ENCODE measurements at places on chromosomes 11 and 22.

DNA sequence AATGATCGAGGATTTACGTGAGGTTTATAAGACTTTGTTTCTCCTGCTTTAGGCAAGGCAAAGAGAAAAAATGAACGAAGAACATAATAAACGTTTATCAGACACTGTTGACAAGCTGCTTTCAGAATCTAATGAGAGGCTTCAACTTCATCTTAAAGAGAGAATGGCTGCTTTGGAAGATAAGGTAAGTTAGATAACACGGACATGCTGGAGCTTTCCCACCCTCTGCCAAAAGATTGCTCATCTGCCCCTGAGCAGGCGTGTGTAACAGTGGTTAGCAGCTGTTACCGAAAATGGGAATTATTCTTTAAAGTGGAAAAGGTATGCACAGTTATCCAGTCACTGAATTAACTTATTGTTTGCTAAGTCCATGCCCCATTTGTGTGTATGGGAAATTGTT, 62.8 kb upstream of the CTTN start:
- DNase-seq, result no peak

- DNase-seq, result no peak
Measured at GRCh38 chr11:130139401-130139800, 20.2 kb upstream of the ST14 start.

DNA sequence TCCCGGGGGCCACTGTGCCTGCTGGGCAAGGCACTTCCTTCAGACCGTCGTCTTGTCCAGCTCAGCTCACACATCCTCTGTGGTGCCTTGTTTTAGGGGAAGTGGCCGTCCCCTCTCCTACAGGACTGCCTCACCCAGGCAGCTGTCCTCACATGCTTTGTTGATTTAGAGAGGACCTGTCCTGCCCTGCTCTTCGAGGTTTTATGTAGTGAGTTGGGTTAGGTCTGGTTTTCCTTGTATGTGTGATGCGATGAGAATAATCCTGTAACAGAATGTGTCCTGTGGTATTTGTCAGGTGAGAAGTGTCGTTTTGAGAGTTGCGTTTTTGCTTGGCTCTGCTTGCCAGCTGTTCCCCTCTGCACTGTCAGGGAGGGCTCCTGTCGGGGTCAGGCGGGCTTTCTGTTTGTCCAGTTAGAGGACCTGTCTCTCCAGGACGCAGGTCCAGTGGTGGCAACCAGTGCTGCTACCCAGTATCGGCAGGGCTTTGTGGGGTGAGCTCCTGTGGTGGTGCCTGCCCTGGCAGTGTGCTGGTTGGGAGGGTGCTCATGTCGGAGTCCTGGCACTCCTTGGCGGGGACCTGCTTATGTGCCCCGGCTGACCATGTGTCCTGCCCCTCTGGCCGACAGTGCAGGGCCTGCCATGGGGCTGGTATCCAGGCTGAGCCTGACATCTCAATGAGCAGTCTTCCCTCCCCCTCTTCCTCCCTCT, 41.3 kb downstream of the MUC6 start:
- DNase-seq, result no peak

- DNase-seq, result no peak
Measured at GRCh38 chr22:23497016-23497885, 82.8 kb downstream of the IGLL1 start.

- peak; percentile 53 for DNase-seq
Measured at GRCh38 chr11:27912916-27913315, 195.0 kb downstream of the KIF18A start.

DNA sequence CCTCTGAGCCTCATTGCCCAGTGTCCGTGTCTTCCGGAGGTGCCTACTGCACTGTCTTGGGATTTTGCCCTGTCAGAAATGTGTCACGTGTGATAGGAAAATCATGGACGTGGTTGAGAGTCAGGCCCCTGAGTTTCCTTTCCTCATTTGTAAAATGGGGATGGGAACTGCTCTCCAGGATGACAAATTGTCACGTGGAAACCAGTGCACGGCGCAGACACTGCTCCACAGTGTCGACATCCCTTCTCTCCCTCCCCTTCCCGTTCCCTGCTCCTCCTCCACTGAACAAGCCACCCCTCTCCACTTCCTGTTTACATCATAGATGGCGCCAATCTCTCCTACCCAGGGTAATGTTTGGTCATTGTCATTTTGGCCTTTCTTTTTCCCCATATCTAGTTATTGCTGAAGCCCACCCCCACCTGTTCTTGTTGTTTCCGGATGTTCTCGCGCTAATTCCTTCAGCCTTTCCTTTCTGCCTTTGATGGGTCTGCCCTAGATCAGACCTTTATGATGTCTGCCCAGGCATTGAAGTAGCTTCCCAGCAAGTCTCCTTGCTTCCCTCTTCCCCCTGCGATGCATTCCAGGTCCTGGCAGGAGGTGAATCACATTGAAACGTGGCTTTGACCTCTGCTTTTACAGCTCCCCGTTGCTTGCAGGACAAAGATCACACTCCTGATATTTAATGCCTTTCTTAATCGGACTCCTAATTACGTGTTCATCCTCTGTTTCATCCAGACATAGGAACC, 91.8 kb downstream of the TBC1D22A start:
- DNase-seq, result no peak

GRCh38 chr22:25849522-25849921, 107.5 kb downstream of the MYO18B start:
- no peak for DNase-seq

DNA sequence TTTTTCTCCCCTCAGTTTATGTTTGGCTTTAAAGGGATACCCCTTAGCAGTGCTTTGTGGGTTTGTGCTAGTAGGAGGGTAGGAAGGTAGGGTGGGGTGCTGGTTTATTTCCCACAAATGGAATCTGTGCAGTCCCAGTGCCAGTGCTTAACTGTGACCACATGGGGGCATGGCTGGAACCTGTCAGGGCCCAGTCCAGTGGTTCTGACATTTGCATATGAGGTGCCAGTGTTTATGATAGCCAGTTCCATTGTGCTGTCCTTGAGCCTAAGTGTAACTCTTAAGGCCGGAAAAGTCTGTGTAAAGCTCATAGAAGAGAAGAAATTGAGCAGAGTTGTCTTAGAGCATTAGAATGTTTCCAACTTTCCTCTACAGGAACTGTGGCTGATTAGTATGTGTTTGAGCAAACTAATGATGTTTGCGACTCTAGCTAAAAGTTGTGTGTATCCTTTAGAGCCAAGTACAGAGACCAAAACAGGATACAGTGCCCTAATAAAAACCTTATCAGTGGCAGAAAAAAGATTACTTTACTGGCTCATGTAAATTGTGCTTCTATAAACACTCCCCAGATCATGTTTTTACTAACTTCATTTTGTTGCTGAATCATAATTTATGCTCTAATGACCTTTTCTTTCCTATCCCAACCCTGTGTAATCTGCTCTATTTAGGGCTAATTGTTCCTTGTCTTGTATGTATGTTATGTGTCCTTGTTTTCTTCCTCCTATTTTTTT, 38.1 kb downstream of the DIXDC1 start:
- DNase-seq, result no peak

DNA sequence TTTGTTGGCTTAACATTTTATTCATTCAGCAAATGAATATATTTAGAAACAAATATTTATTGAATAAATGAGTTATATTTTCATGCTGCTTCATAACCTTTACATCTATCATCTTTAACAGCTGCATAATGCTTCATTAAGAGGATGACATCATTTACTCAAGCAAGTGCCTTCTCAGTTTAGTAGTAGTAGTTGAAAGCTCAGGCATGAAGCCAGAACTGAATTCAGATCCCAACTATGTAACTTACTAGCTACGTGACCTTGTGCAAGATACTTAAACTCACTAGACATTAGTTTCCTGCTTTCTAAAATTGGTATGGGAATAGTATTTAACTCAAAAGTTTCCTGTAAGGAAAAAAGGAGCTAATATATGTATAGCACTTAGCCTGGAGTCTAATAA, 90.3 kb downstream of the TMPRSS5 start:
- DNase-seq, result no peak

DNA sequence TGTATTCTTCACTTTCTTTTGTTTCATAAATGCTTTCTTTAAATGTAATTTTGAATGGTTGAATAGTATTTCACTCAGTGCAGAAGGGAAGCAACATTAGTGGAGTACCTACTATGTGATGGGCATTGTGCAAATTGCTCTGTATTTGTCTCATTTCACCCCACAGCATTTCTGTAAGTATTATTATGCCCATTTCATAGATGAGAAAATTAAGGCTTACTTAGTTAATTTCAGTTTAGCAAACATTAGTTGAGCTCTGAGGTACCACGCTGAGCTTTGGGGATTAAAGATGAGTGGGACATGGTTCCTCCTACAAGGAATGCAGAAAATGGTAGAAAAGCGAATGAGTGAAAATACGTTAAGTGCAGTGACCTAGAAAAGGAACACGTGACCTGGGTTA, 58.1 kb downstream of the SWAP70 start:
- no peak for DNase-seq

- DNase-seq, result peak; percentile 4
Measured at GRCh38 chr11:93143186-93143585, 54.6 kb downstream of the SLC36A4 start.

DNA sequence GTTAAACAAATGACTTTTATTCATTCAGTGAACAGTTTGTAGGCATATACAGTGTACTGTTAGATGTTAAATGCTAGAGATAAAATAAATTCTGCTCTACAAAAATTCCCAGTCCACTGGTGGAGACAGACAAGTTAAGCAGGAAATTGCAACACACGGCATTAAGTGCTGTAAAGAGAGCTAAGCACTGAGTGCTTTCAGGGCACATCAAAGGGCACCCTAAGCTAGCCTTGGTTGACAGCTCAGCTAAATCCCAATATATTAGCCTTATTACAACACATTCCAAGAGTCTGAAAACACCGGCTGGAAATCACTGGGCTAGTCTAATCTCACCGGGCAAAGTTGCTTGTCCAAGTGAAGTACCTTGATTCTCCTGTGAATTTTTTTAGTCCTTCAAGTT, 55.1 kb downstream of the NOX4 start:
- no peak for DNase-seq

DNA sequence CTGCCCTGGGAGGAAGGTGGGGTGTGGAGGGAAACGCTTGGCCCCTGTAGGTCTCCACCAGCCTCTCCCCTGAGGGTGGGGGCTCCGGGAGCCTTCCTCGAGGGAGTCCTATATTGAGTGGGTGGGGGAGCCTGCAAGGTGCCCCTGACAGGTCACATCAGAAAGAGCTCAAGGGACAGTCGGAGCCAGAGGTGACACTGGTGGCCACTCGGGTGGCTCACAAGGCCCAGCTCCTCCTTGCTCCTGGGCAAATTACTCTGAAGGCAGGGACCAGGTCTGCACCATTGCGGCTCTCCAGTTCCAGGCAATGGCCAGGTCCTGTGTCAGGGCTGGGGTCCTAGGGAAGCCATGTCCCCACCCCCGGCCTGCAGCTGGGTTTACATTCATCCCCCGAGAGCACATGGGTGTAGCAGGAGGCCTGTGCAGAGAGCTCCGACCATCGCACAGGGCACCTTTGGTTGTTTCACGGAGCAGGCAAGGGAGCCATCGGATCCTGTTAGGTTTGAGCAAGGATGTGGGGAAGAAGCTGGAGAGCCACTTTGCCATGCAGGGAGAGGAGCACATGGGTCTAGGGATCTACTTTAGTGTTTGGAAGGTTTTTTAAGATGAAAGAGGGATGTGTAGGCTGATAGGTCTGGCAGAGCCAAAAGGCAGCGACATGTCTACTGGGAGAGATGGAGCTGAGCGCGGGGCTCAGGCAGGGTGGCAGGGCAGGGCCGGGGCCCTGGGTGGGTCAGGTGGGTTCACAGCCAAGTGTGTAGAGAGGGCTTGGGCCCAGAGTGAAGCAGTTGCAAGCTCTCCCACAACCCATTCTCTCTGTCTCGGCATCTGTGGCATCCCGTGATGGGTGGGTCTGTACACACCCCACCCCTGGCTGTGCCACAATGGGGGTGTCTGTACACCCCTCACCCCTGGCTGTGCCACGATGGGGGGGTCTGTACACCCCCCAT, 14.8 kb downstream of the CCND1 start:
- no peak for DNase-seq

GRCh38 chr11:26112264-26112663, 219.7 kb upstream of the ANO3 start:
- DNase-seq, result no peak

- no peak for DNase-seq
Measured at GRCh38 chr11:70555078-70555477, 156.7 kb downstream of the CTTN start.

DNA sequence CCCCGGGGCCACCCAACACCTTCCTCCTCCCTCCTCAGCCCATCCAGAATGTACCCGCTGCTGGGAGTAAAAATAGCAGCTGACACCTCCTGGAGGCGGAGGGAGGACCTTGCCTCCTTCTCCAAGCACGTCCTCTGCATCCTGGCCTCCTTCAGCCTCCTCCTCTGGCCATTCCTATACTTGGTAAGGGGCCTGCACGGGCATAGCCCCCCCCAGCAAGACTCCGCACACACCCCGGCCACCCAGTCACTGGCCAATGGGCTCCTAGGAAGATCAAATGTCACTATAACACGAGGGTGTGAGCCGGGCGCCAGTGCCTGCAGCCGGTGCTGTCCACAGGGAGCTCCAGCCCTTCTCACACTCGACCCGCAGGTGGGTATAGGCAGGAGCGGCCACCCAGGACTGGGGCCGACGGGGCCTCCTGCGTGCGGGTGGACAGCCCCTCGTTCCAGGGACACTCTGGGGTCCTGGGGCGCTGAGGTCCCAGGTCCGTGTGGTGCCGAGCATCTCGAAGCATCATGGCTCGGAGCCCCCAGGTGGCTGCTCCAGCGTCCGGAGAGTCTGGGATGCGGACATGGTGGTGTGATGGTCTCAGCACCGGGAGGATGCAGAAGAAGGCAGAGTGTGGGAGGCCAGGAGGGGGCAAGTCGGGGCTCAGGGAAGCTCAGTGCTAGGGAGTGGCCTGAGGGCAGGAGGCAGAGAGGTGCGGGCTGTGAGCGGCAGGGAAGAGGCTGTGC, at the start of gene TNNT3:
TNNT3 (plus strand) TSS at position 313 of the 737 bp plus-strand sequence. CDS start 3,172 bp downstream, outside the sequence.
- no peak for DNase-seq

GRCh38 chr11:56922421-56922820, 66.3 kb upstream of the OR5AK2 start:
- DNase-seq, result no peak

DNA sequence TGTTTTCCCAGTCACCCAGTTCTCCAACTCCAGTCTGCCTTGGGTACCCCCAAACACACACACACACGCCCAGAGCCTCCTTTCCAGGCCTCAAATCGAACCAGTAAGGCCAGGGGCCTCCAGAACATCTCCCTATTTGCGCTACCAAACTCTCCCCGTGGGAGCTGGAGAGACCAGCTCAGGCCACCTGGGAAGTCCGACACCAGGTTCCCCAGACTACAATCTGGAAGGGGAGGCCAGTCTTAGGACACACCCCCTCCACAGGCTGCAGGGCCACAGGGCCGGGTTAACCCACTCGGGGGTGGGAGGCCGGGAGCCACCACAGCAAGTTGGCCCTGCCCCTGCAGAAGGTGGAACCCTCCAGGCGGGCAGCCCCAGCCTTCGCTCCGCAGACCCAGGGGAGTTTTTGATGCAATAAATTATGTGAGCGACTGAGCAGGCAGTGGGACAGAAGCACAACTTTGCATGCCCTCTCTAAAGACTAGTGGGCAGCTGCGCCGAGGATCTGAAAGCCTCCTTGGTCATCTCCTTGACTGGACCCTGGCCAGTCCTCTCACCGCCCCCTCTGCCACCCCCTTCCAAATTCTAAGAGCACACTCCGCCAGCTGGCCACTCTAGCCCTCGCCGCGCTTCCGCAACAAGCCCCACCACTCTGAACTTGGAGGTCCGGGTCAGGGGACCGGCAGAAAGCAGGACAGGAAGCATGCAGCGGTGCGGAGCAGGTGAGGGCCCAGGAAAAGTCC, 2.8 kb downstream of the IGF2 start:
- DNase-seq, result no peak
